ENCODE measurements at places on chromosomes 12 and 14.

DNA sequence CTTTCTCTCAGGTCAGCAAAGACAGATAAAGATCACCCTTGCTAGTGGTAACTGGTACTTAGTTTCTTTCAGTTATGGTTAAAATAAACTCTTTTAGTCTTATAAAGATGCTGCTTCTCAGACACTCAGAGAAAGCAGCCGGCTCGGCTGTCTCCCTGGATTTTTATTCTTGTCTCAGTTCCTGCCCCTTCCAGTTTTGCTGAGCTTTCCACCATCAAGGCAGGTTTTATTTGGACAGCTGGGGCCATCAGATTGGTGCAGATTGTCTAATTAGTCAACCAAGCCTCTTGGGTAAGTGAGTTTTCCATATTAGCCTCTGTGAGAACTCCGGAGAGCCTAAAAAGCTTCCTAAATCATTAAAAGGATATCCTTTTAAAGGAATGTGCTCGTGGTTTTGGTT lies 130.8 kb upstream of the BMP4 start:
- no peak for DNase-seq

GRCh38 chr14:30874120-30874998 lies at the start of gene COCH:
COCH (plus strand) TSS chr14:30874559; CDS start chr14:30874939, 380 bp downstream.
- peak; percentile 17 for DNase-seq

DNA sequence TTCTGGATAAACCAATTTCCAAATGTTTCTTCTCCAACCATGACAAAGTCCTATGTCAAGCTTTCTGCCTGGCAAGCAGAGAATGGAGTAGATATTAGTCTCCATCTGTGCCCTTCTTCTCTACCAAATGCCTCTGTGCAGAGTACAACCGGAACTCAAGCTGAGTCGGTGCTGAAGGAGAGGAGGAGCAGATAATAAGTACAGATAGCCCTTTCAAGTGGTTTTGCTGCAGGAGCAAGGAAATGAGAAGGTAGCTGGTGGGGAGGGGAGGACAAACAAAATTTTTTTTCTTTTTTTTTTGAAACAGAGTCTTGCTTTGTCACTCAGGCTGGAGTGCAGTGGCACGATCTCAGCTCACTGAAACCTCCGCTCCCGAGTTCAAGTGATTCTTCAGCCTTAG lies 14.2 kb upstream of the HELB start:
- no peak for DNase-seq

GRCh38 chr14:105532735-105533141 lies 6.4 kb downstream of the TMEM121 start:
- no peak for DNase-seq

GRCh38 chr12:27309995-27310315 lies 22.7 kb upstream of the BMAL2 start:
- DNase-seq: no peak

GRCh38 chr14:100436745-100437406 lies 113.7 kb downstream of the SLC25A47 start:
- no peak for DNase-seq

DNA sequence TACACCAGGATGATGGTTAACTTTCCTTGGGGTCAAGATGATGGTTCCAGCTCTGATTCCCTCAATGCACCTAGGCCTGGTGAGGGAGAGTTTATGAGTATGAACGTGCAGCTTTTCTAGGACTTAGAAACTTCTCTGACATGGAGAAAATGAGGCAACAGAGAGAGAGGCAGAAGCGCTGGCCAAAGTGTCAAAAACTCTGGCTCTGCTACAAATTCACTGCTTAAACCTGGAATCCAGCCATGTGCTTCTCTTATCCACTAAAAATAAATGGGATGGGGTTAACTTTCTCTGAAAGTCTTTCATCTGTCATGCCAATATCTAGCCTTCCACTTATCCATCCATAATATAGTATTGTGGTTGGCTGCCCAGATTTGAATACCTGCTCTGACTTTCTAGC lies 568.7 kb downstream of the MED13L start:
- DNase-seq: no peak

DNA sequence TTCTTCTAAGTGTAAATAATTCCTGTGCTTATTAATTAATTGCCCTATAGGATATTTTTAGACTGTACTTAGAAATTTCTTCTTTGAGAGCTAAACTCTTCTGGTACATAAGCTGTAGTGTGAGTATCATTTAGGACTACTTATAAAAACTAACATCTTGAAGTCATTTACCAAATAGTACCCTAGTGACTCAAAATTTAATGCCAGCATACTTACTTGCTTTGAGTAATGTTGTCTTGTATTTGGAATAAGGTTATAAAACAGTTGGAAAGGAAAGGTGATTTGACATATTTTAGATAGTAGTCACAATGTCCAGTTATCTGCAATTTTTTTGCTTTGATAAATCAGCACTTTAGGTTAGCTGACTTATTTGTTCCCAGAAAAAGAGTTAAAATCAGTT lies 39.1 kb downstream of the SPATA7 start:
- DNase-seq: no peak

- DNase-seq: no peak
These were observed 6.1 kb downstream of the OR6C1 start for GRCh38 chr12:55320201-55320600.

DNA sequence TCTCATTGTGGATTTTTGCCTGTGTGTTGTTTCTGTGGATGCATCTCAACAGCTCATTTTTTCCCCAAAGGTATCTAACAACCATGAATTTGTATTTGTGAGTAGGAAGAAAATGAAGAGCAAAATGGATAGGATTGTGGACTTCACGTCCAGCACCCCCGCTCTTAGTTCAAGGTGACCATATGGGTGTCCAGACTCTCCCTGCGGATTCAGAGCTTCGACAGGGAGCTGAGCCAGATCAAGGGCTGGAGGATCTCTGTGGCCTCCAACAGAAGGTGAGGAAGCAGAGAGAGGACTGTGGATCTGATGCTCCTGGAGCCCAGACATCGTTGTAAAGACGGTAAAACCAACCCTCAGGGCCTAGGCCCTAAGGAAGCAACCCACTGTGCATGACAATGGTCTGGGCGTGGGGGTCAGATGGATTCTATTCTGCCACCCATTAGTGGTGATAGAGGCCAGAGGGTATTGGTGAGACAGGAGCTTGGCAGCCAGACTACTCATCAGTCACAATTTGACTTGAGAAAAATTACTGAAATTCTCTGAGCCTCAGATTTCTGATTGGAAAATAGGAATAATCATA lies 659.7 kb upstream of the TMEM132C start:
- no peak for DNase-seq

- no peak for DNase-seq
These were observed 6.5 kb downstream of the CCDC175 start for GRCh38 chr14:59570122-59570521.

DNA sequence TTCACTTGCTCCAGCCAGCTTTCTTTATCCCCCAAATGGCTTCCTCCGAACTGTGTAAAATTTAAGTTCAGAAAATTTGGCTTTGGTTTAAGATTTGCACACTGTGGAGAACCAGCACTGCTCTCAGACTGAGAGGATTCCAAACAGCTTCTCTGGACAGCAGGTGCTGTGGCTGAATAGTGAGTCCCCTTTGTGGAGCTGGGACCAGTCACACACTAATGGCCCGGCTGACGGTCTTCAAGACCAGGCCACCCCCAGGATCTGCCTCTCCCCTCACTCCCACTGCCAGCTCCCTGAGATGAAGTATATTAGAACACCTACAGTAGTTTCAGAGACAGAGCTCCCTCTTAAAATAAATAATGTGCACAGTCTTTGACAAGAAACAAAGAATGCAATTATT lies 267.3 kb downstream of the BCAT1 start:
- no peak for DNase-seq

- no peak for DNase-seq
These were observed 904.4 kb downstream of the GALC start for GRCh38 chr14:87088588-87088987.

- no peak for DNase-seq
These were observed 20.6 kb upstream of the CPM start for GRCh38 chr12:68953536-68953935.

GRCh38 chr12:52366738-52367485 lies at the start of gene KRT85:
KRT85 (minus strand) TSS chr12:52367481; CDS start chr12:52367405, 76 bp downstream.
- DNase-seq: no peak

DNA sequence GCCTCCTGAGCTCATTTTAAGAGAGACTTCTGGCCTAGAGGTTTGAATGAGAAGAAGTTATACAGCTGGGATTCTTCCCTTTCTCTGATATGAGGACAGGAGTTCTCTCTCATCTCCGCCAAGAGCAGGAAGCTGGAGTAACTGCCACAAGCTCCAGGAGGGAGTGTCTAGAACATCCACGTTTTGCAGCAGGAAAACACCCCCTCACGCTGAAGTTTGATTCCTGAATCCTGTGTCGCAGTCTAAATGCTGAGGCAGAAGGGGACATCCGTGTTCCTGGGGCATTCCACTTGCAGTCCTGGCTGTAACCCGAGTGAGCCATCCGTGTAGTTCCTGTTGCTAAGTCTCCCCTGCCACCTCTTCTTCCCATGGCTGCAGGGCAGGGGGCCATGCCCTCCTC lies 38.3 kb downstream of the NTF3 start:
- no peak for DNase-seq

Measured in adrenal gland (tissue), 19 donors.